ENCODE measurements at places on chromosomes 1 and 21. TPM values are rescaled to one million over a fixed set of nuclear protein-coding genes. Genes with fewer than 3 reads are reported as not detected.

The LRRC8C gene
- total RNA-seq: 2.3 TPM

DNA sequence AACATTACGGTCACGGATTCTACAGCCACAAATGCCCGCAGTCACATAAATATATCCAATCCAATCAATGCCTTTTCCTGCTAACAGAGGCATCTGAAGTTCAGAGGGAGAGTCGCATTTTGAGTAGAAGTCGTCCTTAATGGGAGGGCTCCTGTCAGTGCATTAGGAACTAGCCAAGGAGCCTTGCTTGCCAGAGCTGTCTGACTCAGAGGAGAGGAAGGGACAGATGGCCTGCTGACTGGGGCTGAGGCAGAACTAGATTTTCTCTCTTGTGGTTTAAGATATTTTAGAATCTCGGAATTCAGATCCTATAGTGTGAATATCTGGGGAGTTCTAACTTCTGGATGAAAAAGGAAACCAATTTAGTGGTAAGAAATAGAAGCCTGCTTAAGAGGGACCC lies 10.6 kb downstream of the XKR8 start:
- peak; percentile 91 for DNase-seq

- no peak for DNase-seq
Observed at GRCh38 chr21:27528697-27529096, 561.8 kb upstream of the ADAMTS5 start.

DNA sequence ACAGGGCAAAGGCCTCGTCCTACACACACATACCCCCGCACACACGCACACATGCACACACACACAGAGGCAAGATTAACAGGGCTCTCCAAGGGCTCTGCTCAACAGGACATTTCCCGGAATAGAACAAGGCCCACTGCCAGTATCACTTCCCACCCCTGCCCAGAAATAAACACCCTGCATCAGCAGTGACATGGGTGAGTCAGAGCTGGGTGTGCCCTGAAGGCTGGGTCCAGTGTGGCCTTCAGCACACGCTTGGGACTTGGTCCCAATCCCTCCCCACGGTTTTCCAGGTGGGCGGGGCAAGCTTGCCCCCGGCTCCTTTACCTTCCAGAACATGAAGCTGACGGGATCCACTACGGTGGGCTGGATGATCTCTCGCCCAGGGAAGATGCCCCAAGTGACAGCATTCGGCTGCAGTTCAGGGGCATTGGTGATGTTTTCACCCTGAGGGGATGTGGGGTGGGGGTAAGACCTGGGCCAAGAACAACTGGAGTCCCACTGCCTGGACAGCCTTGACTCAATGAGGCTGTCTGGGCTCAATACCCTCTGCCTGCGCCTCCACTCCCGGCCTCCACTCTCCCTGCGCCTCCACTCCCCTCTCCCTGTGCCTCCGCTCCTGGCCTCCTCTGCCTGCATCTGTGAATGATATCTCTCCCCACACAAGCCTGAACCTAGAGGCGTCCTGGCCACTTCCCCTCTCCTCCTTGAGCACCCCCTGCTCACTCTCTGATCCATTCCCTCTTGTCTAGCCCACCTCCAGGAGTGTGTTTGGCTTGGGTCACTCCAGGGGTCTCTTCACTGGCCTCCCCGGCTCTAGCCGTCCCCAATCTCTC lies 14.7 kb downstream of the MTHFR start:
- peak; percentile 91 for DNase-seq

DNA sequence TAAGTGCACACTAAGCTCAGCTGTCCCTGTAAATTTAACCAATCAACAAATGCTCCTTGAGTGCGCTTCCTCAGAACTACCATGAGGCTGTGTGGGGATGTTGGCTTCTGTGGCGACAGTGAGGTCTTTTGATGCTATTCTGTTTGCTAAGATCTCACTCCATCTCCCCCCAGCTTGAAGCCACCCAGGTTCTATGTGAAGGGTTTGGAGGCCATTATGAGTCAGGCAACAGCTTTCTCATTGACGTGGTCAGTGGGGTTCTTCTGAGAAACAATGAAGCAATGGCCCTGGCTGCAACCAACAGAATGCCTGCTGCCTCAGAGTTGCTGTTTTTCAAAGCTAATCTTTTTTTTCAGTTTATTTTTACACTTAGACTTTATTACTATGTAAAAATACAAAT lies 205.5 kb downstream of the PTBP2 start:
- peak; percentile 56 for DNase-seq

GRCh38 chr1:246492611-246493245 lies 14.4 kb downstream of the SMYD3 start:
- peak; percentile 50 for DNase-seq

DNA sequence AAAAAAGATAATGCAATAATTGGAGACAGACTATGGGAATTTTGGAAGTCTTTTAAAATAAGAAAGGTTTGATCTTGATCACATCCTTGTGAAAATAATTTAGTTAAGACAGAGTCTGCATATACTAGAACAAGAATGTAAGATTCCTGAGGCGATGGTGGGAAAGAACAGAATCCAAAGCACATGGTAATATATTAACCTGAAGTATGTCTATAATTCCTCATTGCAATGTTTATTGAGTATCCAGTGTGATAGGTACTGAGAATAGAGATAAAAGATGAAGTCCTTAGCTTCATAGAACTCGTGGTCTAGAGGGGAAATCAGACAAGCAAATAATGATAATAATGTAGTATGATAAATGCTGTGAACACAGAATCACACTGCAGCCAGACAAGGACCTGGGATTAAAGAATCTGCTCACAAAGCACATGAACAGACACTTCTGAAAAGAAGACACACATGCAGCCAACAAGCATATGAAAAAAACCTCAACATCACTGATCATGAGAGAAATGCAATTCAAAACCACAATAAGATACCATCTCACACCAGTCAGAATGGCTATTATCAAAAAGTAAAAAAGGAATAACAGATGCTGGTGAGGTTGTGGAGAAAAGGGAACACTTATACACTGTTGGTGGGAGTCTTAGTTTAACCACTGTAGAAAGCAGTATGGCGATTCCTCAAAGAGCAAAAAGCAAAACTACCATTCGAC lies 6.9 kb upstream of the ANGPTL3 start:
- peak; percentile 6 for DNase-seq

The MAB21L3 gene
- total RNA-seq: 0.34 TPM

DNA sequence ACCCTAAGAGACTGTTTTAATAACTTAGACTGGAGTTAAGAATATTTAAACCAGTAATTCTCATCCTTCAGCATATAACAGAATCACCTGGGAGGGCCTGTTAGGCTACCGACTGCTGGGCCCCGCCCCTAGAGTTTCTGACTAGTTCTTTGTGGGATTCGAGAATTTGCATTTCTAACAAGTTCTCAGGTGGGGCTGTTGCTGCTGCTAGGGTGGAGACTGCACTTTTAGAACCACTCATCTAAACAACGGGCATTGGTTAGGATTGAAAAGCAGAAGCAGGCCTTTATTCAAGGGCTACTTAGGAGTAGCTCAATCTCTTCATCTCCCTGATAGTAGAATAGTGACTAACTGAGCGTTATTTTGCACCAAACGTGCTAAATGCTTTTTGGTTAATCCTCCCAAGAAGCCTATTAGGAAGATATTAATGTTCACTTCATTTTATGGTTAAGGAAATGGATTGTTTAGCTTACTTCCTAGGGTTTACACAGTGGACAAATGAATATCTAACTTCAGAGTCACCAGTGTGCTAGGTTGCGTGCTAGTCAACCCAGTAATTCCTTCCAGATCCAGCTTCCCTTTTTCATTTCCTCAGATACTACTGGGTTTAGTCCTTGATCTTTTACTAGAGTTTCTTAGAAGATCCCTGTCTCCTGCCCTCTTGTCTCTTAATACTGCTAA lies 31.1 kb upstream of the UAP1 start:
- no peak for DNase-seq

- DNase-seq: no peak
Observed at GRCh38 chr1:245685111-245685810, 530.5 kb downstream of the KIF26B start.

DNA sequence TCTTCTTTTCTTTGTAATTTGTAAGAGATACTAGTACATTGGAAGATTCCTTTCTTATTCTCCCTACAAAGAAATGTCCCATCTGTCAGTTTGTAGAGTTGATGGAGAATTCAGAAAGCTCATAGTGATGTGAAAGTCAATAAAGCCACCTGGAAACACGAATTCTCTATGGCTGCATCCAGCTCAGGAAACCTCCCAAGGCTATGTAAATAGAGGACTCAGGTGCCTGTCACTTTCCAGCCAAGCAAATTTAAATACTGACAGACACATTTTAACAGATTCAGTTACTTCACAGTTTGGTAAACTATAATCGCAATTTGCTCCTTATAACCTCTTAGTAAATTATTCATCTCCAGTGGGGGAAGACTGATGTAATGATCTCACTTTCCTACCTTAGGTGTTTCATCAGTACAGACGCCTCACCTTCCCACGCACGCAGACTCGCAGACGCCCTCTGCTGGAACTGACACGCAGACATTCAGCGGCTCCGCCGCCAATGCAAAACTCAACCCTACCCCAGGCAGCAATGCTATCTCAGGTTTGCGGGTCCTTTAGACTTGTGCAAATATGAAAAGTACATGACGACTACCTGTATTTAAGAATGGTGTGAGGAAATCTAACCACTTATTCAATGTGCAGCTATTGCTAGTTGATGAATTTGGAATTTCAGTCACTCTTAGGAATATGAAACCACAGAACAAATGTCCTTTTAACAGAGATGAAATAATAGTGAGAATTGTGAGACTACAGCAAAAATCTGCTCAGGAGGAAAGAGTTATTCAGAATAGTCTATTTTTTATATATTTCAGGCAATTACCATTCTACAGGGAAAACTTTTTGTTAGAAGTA lies 60.6 kb downstream of the PTPRC start:
- peak; percentile 25 for DNase-seq

- DNase-seq: no peak
Observed at GRCh38 chr1:156157966-156158365, 4.6 kb downstream of the SEMA4A start.

The AGO1 gene
- 35.1 TPM for total RNA-seq

The NEXN gene
- 37.5 TPM for total RNA-seq

DNA sequence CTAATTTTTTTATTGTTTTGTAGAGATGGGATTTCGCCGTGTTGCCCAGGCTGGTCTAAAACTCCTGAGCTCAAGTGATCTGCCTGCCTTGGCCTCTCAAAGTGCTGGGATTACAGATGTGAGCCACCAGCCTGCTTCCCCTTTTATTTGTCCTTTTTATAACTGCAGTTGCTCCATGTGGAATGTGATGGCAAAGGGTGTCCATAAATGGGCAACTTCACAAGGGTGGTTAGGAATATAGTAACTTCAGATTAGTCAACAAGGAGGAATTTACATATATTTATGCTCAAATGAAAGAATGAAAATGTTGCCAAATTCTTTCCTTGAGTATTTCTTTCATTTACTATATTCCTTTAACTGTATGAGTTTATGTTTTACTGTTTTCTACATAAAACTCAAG lies 182.9 kb downstream of the BACH1 start:
- peak; percentile 61 for DNase-seq

DNA sequence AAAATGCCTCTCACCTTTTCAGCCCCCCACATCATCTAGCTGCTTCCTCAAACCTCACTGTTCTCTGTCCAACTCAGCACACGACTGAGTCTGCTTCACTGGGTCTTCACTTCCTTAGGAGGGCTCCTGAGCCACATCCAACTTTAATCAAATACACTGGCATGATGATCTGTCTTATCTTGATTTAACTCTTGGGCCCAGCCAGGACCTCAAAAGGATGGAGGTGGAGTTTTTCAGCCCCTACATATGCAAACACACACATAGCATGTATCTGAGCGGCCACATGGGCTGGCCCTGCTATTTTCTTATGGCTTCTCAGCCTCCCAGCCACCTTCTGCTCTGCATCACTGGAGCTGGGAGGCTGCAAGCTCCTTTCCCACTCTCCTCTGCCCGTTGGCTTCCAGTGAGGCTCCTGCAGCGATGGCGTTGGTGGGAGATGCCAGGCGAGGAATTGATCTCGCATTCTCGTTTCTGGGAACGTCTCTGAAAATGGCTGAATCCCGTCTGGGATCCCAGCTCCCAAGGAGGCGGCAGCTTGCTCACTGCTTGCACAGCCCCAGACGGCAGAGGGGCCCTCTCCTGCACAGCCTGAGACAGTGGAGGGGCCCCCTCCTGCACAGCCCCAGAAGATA lies 1.8 kb upstream of the PRXL2B start:
- no peak for DNase-seq

- DNase-seq: no peak
Observed at GRCh38 chr1:150150133-150151021, 661 bp downstream of the PLEKHO1 start.

All from astrocyte (in vitro differentiated cells and primary cell).